SK-N-SH (cell line): ENCODE measurements at places on chromosomes 3 and 15. TPM values are rescaled to one million over a fixed set of nuclear protein-coding genes. Genes with fewer than 3 reads are reported as not detected.
A peak's percentile ranks its signal among the peaks of the same experiment; 100 is the strongest.

DNA sequence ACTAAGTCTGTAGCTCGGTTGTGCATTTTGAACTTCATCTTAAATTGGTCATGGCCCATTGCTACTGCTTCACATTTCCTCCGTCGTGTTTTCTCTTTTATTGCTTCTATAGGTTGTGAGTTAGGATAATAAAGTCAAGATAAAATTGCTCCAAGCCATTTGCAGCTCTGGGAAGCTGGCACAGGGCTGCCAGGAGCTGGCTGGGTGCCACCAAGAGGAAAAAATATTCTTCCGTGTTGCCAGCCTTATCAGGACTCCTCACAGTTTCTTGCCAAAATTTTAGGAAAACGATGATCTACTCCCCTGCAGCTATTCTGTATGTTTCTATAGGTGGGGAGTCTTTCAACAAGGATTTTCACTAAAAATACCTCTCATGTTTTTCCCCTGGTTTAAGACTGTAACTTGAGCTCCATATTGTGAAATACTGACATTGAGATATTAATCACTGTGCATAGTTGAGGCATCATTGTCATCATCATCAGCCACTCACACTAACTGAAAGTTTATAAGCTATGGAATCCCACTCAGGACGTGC, 55.4 kb upstream of the PIAS1 start:
- no peaks in the 10 kb centered on the region for H3K36me3 ChIP-seq
- H3K27ac ChIP-seq, result no peak overlapping the region
- no peaks in the 10 kb centered on the region; the same call in 1 of the 2 replicates for H3K27me3 ChIP-seq
- no peak for DNase-seq
- H3K4me1 ChIP-seq, result peaks cover 8% of the 10 kb centered on the region; the same call in 1 of the 2 replicates

DNA sequence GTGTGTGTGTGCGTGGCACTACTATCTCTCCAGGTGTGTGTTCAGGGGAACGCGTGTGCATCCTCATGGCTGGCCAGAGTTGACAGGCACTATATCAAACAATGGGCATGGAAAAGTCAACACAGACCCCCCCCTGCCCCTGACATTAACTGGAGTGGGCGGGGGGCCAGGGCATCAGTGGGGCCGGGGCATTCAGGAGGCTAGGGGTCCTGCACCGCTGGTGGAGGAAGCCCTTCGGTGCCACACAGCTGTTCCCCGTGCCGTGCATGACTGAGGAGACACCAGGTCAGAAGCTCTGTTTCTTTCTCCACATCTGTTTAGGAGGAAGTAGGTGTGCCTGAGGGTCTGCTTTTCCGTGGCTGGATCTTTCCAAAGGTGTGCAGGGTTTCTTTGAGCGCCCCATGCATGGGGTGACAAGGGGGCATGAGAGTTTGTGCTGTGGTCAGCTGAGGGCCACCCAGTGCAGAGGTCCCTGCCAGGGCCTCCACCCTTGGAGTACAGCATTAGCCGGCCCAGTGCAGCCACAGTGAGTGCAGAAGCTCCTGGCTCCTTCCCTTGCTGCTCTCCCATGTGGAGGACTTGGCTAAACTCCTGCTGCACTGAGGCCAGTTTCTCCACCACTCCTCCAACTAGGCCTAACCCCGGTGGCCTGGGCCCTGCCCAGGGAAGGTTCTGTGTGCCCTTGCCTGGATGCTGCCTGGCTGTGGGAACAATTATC, 7.5 kb downstream of the C3orf22 start:
- peaks cover 9% of the 10 kb centered on the region; the same call in 1 of the 2 replicates for H3K27me3 ChIP-seq
- no peak overlapping the region for H3K27ac ChIP-seq
- no peaks in the 10 kb centered on the region for H3K36me3 ChIP-seq
- H3K4me3 ChIP-seq, result no peak overlapping the region

DNA sequence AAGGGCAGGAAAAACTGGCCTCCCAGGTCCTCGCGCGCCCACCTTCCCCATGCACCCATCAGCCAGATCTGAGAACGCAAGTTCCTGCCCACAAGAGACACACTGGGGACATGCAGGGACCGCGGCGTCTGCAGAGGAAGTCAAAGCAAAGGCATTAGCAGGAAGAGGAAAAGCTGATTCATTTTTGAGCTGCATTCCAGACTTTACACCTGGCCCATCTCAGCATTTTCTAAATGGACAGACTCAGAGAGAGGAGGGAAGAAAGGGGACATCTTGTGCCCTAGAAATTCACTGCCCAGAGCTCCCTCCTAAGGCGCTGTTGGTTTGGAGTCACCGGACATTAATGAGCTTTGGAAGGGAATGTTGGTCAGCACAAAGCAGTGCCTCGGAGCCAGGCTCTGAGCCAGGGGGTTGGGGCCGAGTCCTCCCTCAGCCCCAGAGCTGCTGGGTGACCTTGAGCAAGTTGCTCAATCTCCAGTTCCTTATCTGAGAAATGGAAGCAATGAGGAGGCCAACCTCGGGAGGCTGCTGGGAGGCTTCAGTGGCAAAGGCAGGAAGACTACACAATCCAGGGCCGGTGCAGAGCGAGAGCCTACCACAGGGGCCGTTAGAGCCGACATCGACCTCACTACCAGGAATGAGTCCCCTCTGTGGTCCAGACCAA, 150.5 kb upstream of the IQSEC1 start:
- no peaks in the 10 kb centered on the region for H3K27me3 ChIP-seq
- H3K4me1 ChIP-seq, result no peaks in the 10 kb centered on the region

- no peak overlapping the region for H3K4me3 ChIP-seq
- no peaks in the 10 kb centered on the region for H3K27me3 ChIP-seq
- no peak overlapping the region for H3K27ac ChIP-seq
- H3K36me3 ChIP-seq, result no peaks in the 10 kb centered on the region
- H3K4me1 ChIP-seq, result peaks cover 8% of the 10 kb centered on the region; the same call in 1 of the 2 replicates
Observed at GRCh38 chr3:116148881-116149851, 296.1 kb downstream of the LSAMP start.

DNA sequence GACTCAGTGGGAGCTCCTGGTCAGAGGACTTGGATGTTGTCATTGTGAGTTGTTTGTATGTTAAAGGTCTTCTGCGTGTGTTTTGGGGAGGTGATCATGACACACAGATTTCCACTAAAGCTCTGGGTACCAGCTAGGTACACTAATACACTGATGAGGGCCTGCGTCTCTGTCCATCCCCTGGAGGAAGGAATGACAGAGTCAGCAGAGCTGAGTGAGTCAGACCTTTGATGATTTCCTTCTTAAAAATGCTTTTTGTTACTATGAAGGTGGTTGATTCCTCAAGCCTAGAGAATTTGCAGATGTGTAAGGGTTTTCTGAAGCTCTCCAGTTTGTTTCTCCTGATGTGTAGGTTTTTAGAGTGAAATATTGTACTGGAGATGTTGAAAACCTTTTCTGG, 424.1 kb upstream of the TPM1 start:
- no peak overlapping the region for H3K4me3 ChIP-seq
- H3K36me3 ChIP-seq, result no peaks in the 10 kb centered on the region
- peak overlapping the region; percentile 82 for H3K27ac ChIP-seq
- peaks cover 27% of the 10 kb centered on the region for H3K4me1 ChIP-seq

DNA sequence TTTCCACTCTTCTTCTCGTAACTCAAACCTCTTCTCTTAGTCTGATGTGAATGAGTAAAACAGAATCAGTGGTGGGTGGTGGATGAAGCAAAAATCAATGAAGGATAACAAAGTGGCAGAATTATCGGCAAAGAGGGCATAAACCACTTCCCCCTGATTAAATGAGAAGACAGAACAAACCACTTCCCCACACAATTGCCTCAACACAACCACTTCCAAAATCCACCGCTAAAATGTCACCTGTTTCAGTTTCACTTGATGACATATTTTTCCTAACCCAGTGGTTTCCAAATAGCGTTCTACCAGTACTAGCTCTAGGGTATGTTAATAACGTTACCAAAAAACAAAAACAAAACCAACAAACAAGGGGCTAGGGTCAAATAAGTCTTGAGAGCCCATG, 478.7 kb upstream of the WNT5A start:
- H3K4me1 ChIP-seq, result no peaks in the 10 kb centered on the region
- no peak overlapping the region for H3K27ac ChIP-seq
- H3K4me3 ChIP-seq, result no peak overlapping the region
- DNase-seq, result no peak
- H3K27me3 ChIP-seq, result no peaks in the 10 kb centered on the region
- no peaks in the 10 kb centered on the region for H3K36me3 ChIP-seq

MCTP2 gene
- polyA plus RNA-seq, result 0.26 and 0.52 TPM in 2 replicates
